ENCODE measurements at places on chromosomes 2 and 18. TPM values are rescaled to one million over a fixed set of nuclear protein-coding genes. Genes with fewer than 3 reads are reported as not detected.

The SERPINB3 gene
- total RNA-seq: not detected

GRCh38 chr2:46053564-46053963, 243.6 kb upstream of the EPAS1 start:
- no peak for DNase-seq

GRCh38 chr2:54903736-54904554, 146.3 kb downstream of the RTN4 start:
- DNase-seq: peak; percentile 99

The CSRNP3 gene
- total RNA-seq: 0.27 TPM

DNA sequence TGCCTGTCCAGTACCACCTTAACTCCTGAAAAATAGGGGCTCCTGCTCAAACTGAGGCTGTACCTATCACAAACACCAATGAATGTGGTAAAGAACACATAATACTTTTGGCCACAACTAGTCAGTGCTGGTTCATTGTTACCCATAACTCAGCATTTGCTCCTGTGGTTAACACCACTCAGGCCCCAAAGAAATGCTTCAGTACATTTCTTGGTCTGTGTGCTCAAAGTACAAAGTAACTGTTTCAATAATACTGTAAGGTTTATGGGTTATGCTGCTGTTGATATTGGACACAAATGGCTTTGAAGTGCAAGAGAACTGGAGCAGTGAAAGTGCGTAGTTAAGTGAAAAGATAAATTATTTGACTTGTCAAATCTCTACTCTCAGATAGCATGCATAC, 95.0 kb upstream of the TACR1 start:
- no peak for DNase-seq

Measured in M059J (cell line).